Upper lobe of left lung (tissue), 6 donors: ENCODE measurements at places on chromosomes 4 and X. TPM values are rescaled to one million over a fixed set of nuclear protein-coding genes. Genes with fewer than 3 reads are reported as not detected.

- H3K27me3 ChIP-seq, result no peaks in the 10 kb centered on the region
- DNase-seq, result no peak
- H3K4me3 ChIP-seq, result no peak overlapping the region
- H3K4me1 ChIP-seq, result peaks cover 10% of the 10 kb centered on the region
These were observed 2.2 kb upstream of the PLXNB3 start for GRCh38 chrX:153761863-153762262.

DNA sequence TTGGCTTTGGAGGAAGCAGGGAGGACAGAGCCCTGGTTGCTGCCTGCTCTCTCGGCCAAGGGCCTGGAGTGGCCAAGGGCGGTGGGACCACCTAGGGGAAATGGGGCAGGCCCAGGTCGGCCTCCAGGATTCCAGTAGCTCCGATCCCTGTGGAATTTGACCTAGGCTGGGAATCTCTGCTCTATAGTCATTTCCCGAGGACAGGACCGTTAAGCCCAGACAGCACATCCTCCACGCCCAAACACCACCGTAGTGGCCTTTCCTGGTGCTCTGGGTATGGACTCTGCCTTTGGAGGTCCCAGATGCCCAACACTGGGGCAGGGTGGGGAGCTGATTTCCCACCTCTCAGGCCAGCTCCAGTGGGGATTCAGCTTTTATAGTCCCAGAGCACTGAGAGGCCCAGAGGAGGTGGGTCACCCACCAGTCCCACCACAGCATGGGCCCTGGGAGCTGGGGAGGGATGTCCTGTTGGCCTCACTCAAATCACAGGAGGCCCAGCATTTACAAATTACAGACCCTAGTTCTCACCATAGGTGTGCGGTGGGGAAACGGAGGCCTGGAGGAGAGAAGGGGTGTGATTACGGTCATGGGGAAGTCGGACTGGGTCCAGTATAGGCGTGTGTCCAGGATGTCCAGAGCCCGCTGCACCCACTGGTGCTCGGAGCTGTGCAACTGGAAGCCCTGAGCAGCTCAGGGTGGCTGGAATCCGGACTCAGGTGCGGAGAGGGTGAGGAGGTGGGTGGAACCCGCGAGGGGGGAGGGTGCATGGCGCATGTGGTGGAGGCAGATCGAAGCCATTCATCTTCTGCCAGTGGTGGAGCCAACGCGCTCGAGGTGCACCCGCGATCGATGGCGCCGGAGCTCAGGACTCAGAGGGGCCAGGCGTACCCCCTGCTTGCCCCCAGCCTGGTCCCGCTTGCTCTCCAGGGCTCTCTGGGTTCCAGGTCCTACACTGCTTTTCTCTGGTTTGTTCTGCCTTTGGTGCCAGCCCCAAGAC, 7.7 kb downstream of the HMX1 start:
- no peak for DNase-seq
- no peak overlapping the region for H3K27ac ChIP-seq
- H3K36me3 ChIP-seq, result no peaks in the 10 kb centered on the region
- H3K4me3 ChIP-seq, result no peak overlapping the region

- no peak overlapping the region for H3K4me3 ChIP-seq
- H3K27ac ChIP-seq, result no peak overlapping the region
- peaks cover 5% of the 10 kb centered on the region for H3K4me1 ChIP-seq
- H3K36me3 ChIP-seq, result no peaks in the 10 kb centered on the region
- DNase-seq, result no peak
- H3K27me3 ChIP-seq, result no peaks in the 10 kb centered on the region
These were observed 22.2 kb downstream of the BTC start for GRCh38 chr4:74772106-74772505.

- H3K27me3 ChIP-seq, result no peaks in the 10 kb centered on the region
- no peak overlapping the region for H3K27ac ChIP-seq
- no peaks in the 10 kb centered on the region for H3K36me3 ChIP-seq
- no peak overlapping the region for H3K4me3 ChIP-seq
These were observed 313.9 kb downstream of the MID1IP1 start for GRCh38 chrX:39115166-39115565.

- H3K27me3 ChIP-seq, result no peaks in the 10 kb centered on the region
- H3K4me3 ChIP-seq, result no peak overlapping the region
- H3K27ac ChIP-seq, result no peak overlapping the region
- H3K4me1 ChIP-seq, result no peaks in the 10 kb centered on the region
These were observed 371.7 kb upstream of the FGF13 start for GRCh38 chrX:139083191-139083590.

MAGEA2 gene
- total RNA-seq, result 0.20 TPM

GAGE10 gene
- not detected for total RNA-seq
